ENCODE measurements at places on chromosomes 6 and 20. TPM values are rescaled to one million over a fixed set of nuclear protein-coding genes. Genes with fewer than 3 reads are reported as not detected.

DNA sequence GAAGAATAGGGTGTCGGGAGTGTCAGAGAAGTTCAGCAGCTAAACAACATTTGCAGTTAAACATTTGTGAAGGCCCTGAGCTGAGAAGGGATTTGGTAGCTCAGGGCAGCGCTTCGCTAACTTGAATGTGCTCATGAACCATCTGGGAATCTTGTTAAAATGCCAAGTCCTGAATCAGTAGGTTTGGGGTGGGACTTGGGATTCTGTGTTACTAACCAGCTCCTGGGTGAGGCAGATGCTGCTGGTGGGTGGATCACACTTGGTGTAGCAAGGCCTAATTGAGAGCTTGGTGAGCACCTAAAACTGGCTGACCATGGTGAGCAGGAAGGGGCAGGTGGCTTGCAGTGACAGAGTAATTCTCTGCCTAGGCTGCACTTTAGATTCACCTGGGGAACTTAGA lies 5.9 kb downstream of the PTPRA start:
- DNase-seq = no peak

DNA sequence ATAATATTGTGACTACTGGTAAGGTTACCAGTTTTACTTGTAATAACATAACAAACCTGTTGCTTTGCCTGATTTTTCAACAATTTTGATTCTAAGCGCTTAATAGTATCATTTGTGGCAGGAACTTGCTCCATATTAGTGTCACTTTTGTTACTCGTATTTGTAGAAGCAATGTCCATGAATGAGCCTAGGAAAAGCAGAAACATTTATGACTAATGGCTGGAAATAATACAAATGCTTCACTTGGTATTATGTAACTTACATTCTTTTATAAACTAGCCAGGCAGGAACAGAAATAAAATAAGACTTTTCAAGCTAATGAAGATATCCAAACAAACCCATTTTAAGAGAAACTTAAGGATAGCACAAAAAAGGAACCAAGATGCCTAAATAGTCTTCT lies 38.9 kb downstream of the MAP3K7 start:
- no peak for DNase-seq

- no peak for DNase-seq
These were observed 132.4 kb downstream of the INSM1 start for GRCh38 chr20:20500312-20500711.

- peak; percentile 84 for DNase-seq
These were observed 469 bp downstream of the SYNJ2 start for GRCh38 chr6:157982102-157982562.

DNA sequence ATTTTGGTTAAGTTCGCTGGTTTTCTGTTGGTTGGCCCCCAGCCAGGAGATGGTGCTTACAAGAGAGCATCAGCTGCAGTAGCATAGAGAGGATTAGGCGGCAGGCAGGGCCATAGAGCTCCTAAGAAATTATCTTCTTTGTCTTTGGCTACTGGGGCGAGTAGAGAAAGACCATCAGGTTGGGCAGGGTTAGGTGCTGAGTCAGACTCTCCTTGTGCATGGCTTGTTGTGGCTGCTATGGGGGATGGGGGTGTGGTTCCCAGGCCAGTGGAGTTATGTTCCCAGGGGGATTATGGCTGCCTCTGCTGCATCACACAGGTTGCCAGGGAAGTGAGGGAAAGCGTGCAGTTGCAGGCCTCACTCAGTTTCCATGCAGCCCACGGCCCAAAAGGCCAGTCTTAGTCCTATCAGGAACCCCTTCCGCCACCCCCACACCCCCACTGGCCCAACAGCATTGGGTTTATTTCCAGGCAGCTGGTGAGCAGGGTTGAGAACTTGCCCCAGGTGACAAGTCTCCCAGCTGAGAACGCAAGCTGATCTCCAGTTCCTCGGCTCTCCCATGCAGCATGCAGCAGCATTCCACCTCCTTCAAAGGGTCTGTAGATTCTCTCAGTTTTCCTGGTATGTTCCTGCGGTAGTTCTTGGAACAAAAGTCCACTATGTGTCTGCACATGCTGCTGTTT lies 243.7 kb downstream of the UTRN start:
- no peak for DNase-seq

- DNase-seq = no peak
These were observed 7.6 kb upstream of the GCNT2 start for GRCh38 chr6:10513544-10513943.

GRCh38 chr6:45438151-45438550 lies 60.4 kb upstream of the SUPT3H start:
- DNase-seq = no peak

GGTLC1 gene
- not detected for total RNA-seq

- no peak for DNase-seq
These were observed 275.7 kb upstream of the TCF21 start for GRCh38 chr6:133613211-133613610.

FAM120B gene
- total RNA-seq = 27.8 TPM

SPATA25 gene
- 4.0 TPM for total RNA-seq

SAMD5 gene
- 0.39 TPM for total RNA-seq

DNA sequence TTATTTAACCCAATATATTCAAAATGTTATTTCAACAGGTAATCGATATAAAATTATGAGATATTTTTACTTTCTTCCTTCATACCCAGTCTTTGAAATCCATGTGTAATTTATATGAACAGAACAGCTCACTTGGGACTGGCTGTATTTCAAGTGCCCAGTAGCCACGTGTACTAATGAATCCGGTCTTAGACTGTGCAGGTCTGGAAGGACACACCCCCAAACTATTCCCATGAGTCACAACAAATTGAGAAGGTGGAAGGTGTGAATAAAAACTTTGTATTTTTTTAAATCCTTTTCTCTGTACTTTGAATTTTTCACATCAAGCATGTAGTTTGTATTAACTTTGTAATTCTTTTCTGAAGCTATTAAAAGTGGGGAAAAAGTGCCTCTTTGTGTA lies 2.8 kb downstream of the UNC5CL start:
- no peak for DNase-seq

DNA sequence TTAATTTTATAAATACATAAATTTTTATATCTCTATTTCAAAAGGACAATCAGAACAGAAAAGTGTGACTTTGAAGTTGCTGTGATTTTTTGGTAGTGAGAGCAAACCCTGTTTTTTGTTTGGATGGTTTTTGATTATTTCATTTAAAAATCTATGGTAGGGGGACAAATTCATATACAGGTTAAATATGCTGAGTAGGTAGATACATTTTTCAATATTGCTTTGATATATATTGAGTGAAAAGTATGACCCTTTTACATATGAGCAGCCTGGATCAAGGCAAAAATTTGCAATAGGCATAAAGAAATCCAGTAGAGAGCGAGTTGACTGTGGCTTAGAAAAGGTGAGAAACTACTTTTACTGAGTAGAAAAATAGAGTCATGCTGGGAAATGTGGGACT lies 132.3 kb downstream of the LMBRD1 start:
- DNase-seq = no peak

GCNT2 gene
- total RNA-seq = 3.0 TPM

SLC17A3 gene
- total RNA-seq = not detected

GRCh38 chr6:12645941-12646340 lies 70.6 kb upstream of the PHACTR1 start:
- no peak for DNase-seq

GRCh38 chr6:298233-299103 lies 6.2 kb downstream of the DUSP22 start:
- no peak for DNase-seq

DNA sequence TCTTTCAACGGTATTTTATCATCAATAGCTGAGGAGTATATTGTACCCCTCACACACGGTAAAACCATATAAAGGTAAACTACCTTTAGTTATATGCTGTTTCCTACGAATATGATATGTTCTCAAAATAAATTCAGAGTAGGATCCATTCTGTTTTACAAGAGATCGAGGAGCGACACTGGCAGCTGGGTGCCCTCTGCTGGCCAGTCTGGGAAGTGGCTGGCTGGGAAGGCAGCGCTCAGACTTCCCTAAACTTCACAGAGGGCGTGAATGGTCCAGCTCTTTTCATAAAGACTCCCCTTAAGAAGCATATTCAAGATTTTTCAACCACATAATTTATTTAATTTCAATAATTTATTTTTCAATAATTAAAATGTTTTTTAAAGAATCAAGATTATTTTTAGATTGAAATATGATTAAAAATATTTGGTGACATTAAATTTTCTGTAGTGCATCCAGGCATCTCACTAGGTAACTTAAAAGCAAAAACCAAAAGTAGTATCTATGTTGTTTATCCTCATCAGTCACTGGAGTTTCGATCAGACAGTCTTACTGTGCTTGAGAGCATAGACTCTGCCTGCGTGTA lies 187.5 kb upstream of the PDE10A start:
- no peak for DNase-seq

DNA sequence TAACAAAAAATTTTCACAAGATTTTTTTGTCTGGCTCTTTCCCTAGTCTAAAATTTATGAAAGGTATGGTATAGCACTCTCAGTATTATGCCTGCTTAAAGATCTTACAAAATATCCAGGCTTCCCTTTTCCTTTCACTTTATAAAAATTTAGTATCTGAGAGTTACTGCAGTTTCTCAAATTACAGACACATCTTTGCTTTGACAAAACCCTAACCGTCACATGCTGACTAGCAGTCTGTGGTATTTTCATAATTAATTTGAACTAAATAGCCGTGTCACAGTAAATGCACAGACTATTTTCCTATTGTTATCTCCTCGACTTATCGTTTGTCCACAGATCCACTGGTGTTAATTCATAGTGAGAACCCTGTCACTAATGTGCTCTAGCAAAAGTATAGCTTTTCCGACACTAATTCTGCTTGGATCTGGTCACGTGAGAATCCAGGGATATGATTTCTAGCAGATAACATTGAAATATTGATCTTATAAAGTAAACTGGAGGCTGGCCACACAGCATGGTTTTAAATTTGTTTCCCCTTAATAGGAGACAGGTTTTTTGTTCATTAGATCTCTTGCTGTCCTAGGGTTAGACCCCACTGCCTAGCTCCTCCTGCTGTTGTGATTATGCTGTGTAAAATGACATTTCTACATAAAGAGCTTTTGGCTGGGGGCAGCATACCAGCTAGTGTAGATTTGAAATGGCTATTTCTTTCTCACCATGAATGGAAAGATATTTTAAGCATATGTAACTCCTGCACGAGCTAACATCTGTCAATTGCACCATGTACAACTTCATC lies 340.6 kb upstream of the SASH1 start:
- no peak for DNase-seq

KHDC1L gene
- total RNA-seq = not detected

RFX6 gene
- not detected for total RNA-seq

DNA sequence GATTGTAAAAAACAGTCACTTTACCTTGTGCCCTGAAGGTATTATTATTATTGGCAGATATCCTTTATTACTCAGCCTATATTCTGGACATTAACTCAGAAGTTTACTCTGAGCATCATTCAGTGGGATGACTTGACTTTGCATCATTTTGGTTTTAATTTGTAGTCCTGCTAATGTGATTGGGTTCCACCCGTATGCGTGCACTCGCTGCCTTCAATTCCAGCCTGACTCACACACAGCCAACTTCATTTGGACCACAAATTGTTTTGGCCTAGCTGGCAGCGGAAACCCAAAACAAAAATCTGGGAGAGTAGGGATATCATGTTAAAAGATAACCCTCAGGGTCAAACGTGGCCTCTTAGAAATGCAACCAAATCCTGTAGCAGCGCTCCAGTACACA lies 704.4 kb upstream of the SLC35B3 start:
- no peak for DNase-seq

DNA sequence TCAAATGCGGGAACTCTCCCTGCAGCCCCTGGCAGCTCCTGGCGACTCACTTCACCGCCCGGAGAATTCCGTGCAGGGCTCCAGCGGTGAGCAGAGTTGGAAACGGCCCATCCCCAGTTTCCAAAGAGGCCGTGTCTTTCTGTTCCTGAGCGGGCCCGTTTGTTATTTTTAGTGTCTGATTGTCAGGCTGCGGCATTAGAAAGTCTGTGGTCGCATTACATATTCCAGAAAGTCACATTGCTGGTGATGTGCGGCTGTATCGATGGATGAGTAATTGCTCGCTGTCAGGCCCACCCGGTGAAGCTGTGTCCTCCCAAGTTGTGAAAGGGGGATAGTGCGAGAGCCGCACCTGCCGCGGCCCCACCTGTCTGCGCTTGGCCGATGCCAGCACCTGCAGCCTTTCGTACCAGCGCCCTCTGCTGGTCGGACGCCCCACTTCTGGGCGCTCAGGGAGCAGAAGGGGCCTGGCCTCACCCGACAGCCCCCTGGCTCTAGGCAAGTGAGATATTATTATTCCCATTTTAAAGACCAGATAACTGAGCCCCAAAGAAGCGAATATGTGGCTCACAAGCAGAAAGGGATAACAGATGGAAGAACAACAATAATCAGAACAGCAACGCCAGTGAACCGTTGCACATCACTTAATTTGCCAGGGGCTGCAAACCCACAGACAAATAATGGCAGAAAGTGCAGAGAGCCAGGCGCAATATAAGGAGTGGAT lies 244.9 kb downstream of the TSHZ2 start:
- DNase-seq = peak; percentile 91

- no peak for DNase-seq
These were observed 304.5 kb downstream of the PRL start for GRCh38 chr6:21992178-21992967.

LPIN3 gene
- 49.8 TPM for total RNA-seq

- DNase-seq = no peak
These were observed 92.3 kb downstream of the EDN3 start for GRCh38 chr20:59392736-59393135.

DNA sequence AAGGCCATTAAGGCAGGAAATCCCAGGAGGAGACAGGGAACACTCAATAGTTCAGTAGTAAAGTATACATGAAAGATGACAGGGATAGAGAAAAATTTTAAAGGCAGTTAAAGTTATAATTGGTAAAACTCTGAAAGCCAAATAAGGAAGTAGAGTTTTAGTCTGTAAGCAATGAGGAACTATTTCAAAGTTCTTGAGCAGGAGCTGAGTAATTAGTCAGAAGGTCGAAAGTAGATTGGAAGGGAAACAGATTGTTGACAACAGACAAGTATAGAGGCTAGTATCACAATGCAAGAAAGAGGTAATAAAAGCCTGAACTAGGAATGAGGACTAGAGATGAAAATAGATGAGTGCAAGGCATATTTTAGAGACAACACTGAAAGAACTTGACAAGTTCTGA lies 150.3 kb downstream of the CDK19 start:
- DNase-seq = no peak

DNA sequence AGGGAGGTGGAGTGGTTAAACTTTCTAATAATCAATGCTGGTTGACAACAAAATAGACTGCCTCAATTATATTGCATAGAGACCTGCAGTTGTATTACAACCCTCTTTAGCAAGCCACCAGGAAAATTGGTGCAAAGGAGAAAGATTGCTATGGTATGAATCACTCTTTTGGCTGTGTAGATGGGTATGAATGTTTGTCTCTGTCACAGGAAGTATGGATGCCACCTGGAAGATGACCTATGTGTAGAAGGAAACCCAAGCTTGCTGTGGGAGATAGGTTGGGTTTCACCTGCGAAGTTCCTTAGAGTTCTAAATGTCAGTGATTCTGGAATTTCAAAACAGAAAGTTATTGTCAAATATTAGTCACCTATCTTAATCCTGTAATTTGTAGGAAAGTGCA lies 134.6 kb downstream of the SOBP start:
- no peak for DNase-seq

GRCh38 chr6:70051197-70052124 lies 185.1 kb downstream of the COL19A1 start:
- DNase-seq = no peak
